Left renal cortex interstitium (tissue), 4 donors: ENCODE measurements at places on chromosomes 3 and 15. TPM values are rescaled to one million over a fixed set of nuclear protein-coding genes. Genes with fewer than 3 reads are reported as not detected.
A peak's percentile ranks its signal among the peaks of the same experiment; 100 is the strongest.

The ATP11B gene
- 53.2 TPM for polyA plus RNA-seq

The GPR149 gene
- polyA plus RNA-seq = not detected

The TICRR gene
- polyA plus RNA-seq = 8.4 TPM

The MELTF gene
- polyA plus RNA-seq = 2.1 TPM

The NLGN1 gene
- polyA plus RNA-seq = 1.7 TPM

The GABRB3 gene
- 6.5 TPM for polyA plus RNA-seq

The CCR4 gene
- 0.28 TPM for polyA plus RNA-seq

The RETNLB gene
- polyA plus RNA-seq = not detected

The CHRD gene
- polyA plus RNA-seq = 17.3 TPM

The KCNAB1 gene
- 3.5 TPM for polyA plus RNA-seq

The LNP1 gene
- polyA plus RNA-seq = 8.4 TPM

The CCDC13 gene
- polyA plus RNA-seq = 4.1 TPM

The ZNF660 gene
- polyA plus RNA-seq = 19.2 TPM

The VIPR1 gene
- 2.7 TPM for polyA plus RNA-seq

The CSNK1G1 gene
- 20.9 TPM for polyA plus RNA-seq

The BBX gene
- 72.2 TPM for polyA plus RNA-seq

GRCh38 chr15:32864051-32864450 is 146.2 kb downstream of the GREM1 start:
- no peak for DNase-seq

DNA sequence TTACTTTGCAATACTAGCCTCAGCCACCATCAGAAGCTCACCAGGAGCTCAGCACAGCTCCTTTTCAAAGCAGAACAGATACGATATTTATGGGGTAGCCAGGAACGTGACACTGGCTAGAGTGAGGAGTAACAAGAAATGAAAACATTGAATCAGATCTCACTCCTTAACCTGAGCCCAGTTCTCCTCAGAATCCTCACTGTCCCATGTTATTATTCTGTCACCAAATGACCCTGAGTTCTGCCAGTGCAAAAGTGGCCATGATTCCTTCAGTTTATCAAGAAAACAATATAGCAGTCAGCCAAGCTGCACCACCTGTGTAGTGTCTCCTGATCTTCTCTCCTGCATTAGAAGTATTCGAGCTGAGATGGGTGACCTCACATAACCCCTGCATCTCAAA is 956.7 kb downstream of the TUSC7 start:
- peak; percentile 56 for DNase-seq

- no peak for DNase-seq
Measured at GRCh38 chr3:17945018-17945798, 202.8 kb upstream of the TBC1D5 start.

GRCh38 chr15:96564546-96564945 is 234.0 kb downstream of the NR2F2 start:
- no peak for DNase-seq

- no peak for DNase-seq
Measured at GRCh38 chr15:64009798-64010261, 36.5 kb downstream of the DAPK2 start.

GRCh38 chr3:45143673-45144671 is 2.2 kb downstream of the CDCP1 start:
- DNase-seq = no peak

DNA sequence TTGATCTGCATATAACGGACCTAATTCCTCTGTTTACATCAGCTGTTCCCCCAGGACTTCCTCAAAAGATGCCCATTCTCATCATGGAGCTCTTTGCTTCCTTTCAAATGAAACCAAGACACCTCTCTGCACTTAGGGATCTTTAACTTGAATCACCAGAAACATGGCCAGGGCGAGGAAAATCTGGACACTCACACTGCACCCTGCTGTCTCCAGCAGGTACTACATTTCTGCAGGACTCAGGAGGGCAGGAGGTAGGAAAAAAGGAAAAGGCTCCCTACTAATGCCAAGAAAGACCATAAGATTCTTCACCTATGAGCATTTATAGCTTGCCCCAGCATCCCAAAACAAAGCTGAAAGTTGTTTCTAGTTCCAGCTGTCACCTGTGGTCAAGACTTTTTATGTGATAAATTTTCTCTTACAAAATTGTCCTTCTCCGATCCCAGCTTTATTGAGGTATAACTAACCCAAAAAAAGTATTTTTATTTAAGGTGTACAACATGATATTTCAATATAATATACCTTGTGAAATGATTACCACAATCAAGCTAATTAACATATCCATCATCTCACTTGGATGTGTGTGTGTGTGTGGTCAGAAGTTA is 87.3 kb upstream of the C15orf61 start:
- peak; percentile 29 for DNase-seq

DNA sequence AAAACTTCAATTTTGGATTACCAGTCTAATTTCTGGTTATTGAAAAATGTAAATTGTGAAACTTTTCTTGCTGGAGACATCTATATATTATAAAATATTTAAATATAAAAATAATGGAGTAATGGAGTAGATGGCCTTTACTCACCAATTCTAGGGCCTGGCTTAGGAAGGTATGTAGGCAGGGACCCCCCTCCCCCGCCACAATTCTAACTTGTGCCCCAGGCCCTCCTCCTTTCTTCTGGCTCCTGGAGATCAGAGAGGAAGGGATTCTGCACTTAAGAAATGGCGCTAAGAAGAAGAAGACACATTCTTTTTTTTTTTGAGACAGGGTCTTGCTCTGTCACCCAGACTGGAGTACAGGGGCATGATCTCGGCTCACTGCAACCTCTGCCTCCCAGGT is 49.5 kb downstream of the CGNL1 start:
- DNase-seq = no peak

DNA sequence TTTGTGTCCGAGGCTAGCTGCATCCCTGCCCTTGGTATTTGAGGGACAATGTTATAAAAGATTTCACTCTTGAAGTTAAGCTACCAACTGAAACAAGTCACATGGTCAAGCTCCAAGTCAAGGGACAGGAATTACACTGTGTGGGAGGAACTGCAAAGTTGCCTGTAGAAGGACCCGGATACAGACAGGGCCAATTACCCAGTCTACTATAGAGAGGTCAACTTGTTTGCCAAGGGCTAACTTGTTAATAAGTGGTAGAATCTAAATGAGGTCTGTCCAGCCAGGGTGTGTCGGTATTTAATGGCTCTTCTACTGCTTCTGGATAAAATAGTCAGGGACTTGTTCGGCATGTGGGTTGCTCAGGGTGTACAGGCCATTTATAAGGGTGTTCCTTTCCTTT is 55.7 kb downstream of the PTPRG start:
- peak; percentile 27 for DNase-seq

DNA sequence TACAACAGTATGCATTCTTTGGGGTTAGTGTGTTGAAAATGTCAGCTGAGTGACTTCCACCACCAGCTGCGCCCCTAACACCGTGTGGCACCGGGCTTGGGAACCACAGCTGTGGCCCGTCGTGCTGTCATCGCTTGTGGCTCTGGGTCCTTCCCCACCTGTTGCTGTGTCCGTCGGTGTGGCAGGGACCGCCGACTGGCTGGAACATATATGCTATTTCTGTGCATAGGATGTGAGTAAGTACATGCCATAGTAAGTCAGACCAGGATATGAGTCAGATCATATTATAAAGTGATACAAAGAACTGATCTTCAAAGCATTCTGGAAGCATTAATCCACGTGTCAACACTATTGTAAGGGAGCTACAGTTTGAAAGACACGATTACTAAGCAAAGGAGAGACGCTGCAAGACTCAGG is 31.9 kb downstream of the EHD4 start:
- no peak for DNase-seq

- DNase-seq = no peak
Measured at GRCh38 chr3:144754076-144754783, 782.6 kb downstream of the DIPK2A start.

- DNase-seq = no peak
Measured at GRCh38 chr3:131899021-131899420, 135.8 kb downstream of the CPNE4 start.

DNA sequence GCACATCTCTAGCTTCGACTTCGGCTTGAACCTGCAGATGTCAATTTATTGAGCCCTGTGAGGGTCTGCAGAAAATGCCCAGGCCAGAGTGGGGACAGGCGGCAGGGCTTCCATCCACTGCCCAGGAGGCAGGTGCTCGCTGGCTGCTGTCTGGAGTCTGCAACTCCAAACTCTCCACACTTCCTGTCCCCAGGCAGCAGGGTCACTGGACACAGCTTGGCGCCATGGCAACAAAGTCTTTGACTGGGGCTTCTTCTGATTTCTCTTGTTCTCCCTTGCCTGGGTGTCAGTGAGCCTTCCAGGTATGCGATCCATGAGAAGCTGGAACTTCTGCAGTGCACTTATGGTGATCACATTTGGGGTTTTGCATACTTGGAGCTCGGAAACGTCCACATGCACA is 33.5 kb downstream of the SV2B start:
- DNase-seq = no peak

DNA sequence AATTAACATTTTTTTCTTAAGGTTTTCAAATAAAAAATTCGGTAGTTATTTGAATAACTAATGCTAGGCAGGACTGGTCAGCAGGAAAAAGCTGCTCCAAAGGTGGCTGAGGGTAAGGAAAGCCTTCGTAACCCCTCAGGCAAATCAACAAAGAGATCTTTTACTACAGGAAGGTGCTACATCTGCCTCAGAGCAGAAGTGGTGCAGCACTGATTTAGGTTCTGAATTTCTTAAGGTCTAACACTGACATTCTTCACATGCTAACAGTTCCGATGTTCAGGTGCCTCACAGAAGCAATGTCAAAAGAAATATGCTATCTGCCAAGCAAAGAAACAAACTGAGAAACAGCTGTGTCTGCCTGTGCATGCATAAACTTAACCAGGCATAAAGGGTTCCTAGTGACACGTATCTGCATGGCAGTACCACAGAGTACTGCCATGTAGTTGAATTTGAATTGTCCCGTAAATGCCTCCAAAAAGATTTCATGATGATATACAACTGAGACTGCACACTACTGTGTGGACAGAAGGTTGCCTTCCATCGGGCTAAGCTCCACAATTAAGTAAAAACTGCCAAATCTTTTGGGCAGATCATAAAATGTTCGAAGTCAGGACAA is 275.0 kb upstream of the NSMCE3 start:
- no peak for DNase-seq

GRCh38 chr3:66419036-66419435 is 81.8 kb downstream of the LRIG1 start:
- DNase-seq = no peak

GRCh38 chr3:117479095-117479494 is 769.5 kb downstream of the TUSC7 start:
- DNase-seq = no peak

DNA sequence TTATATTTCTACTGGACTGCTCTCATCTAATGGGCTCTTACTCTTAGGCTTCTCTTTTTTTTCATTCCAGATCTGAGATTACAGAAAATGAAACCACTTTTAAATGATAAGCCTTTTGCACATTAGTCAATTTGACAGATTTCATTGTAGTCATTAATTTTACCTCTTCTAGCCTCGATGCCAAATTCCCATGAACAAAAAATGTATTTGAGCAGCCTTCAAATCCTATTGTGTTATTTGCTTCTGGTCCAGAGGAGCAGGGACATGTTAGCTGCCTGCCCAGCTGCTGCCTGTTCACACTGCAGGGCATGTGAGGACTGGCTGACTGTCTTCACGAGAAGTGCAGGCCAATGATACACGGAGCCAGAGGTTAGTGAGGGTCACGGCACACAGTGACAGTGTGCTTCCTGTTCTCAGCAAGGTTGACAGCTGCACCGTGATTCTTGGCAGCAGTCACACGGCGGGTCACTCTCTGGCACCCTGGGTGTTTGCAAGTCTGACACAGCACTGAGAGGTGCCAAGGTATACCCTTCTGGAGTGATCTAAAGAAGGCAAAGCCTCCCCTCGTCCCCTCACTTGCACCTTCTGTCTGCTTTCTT is 40.8 kb downstream of the KAT2B start:
- DNase-seq = no peak

GRCh38 chr3:142056656-142057330 is 92.6 kb downstream of the TFDP2 start:
- DNase-seq = no peak

DNA sequence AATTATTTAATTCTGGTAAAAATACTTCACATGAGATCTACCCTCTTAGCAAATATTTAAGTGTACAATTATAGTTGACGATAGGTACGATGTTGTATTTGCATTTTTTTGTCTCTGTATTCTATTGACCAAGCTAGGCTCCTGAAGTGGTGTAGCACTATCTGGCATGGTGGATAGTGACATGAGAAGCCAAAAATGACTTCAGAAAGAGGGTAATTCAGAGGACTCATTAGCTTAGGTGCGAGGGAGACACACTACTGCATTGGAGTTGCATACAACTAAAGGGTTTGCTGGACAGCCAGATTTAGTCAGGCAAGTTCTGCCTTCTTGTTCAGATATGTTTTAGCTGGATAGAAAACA is 50.6 kb downstream of the KBTBD8 start:
- no peak for DNase-seq

- no peak for DNase-seq
Measured at GRCh38 chr3:120637851-120638559, 41.9 kb downstream of the NDUFB4 start.

- DNase-seq = peak; percentile 31
Measured at GRCh38 chr3:71168880-71169411, 414.6 kb downstream of the FOXP1 start.

- DNase-seq = no peak
Measured at GRCh38 chr15:31471731-31472430, 145.2 kb downstream of the KLF13 start.

DNA sequence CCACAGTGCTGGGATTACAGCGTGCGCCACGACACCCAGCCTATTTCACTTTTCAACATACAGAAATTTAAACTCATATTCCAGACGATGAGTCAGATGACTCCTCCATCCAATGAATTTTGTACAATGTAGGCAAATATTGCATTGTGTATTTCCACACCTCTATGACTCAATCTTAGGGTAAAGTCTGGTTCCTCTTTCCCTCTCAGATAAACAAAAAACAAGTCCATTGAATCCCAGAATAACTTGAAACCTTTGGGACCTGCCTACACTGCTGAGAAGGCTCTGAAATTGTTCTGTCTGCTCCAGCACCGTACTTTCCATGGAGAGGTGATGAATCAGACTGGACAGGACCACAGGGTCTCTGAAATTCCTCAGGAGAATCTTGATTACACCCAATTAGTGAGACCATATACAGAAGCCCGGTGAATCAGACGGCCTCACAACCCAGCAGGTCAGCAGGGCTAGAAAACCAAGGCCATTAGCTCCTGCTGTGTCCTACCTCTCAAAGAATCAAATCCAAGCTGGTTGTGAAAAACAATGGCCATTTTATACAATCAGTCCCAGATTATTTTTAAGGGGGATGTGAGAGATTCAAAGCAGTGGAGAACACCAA is 112.6 kb downstream of the ERC2 start:
- no peak for DNase-seq

- DNase-seq = no peak
Measured at GRCh38 chr3:37162501-37163245, 11.7 kb downstream of the LRRFIP2 start.

DNA sequence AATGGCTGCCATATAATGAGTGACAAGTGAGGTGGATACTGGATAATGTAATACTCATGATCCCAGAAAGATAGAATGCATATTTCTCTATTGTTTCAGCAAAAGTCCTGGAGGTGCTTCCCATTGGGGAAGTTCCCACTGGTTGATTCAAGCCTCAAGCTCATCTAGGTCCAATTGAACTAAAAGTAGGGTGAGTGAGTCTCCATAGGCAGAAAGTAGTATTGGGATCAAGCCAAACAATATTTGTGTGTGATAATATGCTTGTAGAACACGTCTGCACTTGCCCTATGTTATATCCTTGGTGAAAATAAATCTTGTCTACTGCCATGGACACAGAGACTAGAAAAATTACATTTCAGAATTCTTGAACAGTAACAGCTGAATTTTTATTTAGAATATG is 14.8 kb upstream of the ZBTB20 start:
- DNase-seq = no peak
